ENCODE measurements at places on chromosomes 12 and 14.

- no peak for DNase-seq
Measured at GRCh38 chr14:90850487-90850886, 34.3 kb upstream of the TTC7B start.

DNA sequence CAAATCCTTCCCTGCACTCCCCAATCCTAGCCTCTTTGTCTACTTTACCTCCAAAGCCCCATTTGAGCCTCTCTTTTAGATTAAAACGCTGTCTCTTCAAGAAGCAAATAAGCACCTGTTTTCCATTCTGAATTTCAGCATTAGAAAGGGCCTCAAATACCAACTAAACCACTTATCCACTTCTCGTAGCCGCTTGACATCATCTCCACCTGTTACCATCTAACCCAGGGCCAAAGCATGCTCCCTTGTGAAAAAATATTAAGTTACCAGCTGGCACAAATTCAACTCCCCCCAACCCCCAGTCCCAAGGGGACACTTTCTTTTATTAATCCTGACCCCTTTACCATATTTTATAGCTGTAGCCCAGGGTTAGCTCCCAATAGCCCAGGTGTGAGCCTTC is 43.1 kb downstream of the GPHB5 start:
- no peak for DNase-seq

- DNase-seq: no peak
Measured at GRCh38 chr14:50021261-50022031, 94.9 kb downstream of the VCPKMT start.

DNA sequence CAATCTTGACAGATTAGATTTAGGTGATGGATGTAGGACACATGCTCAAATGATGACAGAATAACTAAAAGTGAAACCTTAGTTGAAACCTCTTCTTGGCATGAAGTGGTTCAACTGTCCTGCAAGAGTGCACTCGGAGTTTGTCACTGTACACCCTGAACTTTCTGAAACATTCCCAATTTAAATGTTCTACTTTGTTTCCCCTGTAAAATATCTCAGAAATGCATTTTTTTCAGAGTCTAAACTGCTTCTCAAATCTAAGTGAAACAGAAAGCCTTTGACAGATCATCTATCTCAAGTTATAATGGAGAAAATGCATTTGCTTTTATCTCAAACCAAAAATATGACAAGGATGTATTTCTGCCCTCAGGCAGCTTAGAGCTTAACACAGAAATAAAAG is 66.0 kb downstream of the BHLHE41 start:
- DNase-seq: no peak

GRCh38 chr14:93655078-93655750 is 133.1 kb downstream of the PRIMA1 start:
- peak; percentile 26 for DNase-seq

DNA sequence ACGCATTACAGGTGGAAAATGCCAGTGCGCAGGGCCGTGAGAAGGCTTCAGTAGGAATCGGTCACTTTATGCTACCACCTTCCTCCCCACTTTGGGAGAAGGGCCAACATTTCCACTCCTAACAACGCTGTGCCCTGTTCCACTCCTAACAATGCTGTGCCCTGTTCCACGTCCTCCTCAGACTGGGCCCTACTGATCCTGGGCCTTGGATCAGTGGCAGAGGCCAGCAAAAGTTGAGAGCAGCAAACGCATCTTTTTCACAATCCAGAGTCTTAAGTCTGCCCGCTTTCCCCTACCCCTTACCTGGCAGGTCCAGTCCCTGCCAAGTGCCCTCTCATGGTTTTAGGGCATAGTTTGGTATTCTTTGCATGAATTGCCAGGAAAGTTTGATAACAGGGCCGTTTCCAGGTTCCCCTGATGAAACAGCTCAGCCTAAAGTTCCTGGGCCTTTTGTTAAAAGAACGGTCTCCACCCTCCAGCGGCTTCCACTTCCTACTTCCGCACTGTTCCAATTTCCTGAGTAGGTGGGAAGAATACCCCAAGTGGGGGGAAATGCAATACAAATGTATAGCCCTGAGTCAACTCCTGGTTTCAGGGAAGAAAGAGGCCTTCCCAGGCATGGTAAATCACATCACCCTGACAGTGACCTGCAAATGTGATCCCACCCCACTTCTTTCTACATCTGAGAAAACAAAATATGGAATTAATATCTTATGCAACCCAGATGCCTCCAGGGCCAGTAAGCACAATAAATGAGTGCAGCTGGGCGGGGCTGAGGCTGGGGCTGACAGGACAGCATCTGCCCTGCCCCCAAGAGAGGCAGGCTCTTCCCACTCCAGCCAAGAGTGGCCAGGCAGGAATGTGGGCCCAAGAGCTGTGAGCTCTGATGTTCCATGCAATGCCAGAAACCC is 15.0 kb downstream of the KCTD10 start:
- DNase-seq: peak; percentile 99

GRCh38 chr14:34018564-34019244 is 67.8 kb upstream of the EGLN3 start:
- DNase-seq: no peak

- DNase-seq: no peak
Measured at GRCh38 chr14:75333606-75334548, 55.2 kb downstream of the FOS start.

- no peak for DNase-seq
Measured at GRCh38 chr12:109962398-109962797, 33.8 kb downstream of the GIT2 start.

- no peak for DNase-seq
Measured at GRCh38 chr12:111761706-111762105, 5.0 kb upstream of the ALDH2 start.

GRCh38 chr12:30794591-30795409 is 40.0 kb upstream of the CAPRIN2 start:
- DNase-seq: peak; percentile 50

DNA sequence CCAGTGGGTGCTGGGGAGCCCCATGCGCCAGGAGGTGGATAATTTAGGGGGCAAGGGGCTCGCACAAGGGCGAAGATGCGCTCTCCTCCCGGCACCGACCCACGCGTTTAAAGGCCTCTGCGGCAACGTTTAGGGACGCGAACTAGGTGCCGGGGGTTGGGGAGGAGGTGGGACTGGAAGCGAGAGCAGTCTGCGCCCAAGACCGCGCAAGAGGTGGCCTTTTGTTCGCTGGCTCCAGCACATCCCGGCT is 1.3 kb downstream of the SLC38A1 start:
- no peak for DNase-seq

DNA sequence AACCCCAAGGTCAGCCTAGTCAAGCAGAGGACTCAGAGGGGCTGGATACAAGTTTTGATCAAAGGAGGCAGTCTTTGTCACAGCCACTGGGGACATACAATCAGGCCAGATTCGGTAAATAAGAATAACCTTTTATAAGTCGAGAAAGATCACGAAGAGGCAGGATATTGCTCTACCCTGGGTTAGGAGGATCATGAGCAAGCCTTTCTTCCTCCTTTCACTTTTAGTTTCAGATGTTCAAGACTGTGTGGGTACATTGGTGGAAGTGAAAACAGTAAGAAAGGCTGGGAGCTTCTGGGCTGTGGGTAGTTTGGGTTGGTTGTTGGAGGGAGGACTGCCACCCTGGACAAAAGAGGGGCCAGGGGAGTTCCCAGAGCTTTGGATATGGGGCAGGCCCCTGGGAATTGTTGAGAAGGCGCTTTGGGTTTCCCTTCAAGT is 127.7 kb downstream of the SNAPC1 start:
- DNase-seq: no peak

DNA sequence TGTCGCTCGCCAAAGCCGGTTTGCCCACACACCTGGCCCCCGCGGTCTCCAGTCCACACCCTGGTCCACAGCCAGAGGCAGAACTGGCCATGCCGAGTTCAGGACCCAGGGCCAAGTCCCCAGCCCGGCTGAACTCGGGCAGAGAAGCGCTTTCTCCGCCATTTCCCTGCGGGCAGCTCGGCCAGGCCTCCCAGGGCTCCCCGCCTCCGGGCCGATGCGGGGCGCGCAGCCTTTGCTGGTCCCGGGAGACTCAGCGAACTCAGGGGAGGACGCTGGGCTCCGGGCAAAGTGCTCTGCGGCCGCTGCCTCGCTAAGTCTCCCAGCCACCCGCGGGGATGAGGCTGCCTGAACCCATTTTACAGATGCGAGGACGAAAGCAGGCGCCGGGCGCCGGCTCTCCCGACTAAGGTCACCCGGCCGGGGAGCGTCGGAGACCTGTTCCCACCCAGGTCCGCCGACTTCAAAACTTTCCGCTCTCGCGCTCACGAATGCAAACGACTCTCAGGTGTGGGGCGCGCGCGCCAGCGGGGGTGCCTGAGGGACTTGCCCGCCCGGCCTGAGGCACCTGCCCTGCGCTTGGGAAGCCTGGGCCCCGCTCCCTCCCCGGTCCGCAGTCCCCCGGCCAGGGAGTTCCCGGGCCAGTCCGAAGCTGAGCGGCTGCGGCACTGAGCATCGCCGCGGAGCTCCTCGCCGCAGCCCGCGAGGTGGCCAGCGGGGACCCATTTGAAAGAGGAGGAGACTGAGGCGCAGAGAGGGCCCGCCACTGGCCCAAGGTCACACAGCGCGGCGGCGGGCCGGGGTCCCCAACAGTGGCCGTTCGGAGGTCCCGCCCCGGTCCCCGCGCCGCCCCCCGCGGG is 627 bp downstream of the TESC start:
- DNase-seq: no peak

DNA sequence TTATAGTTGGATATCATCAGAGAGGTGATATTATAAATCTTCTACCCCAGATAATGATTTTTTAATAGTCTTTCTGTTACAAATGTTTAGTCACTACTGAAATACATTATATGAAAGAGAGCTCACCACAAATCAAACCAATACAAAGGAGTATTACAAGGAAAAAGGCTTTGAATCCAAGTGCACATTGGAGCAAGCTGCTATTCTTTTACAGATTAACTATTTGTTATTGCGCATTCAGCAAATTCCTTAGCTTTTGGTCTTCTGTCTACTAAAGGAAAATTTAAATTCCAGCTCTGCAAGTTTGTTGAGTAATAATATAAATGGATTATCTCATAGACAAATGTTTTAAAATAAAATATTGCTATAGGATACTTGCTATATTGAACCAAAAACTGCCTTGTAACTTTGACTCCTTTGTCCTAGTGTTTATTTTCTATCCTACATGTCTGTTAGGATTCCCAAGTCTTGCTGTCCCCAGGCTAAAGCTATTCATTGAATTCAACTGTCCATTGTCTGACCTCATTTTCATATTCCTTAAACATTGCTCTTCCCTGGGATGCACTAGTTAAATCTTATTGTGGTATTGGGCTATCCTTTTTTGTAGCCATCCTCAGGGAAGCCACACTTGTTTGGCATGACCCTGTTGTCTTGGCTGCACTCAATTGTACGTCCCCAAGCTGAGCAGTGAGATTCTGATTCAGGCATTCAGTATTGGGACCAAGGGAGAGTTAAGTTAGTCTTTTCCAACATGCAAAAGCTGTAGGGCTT is 41.5 kb downstream of the PDE3A start:
- no peak for DNase-seq

GRCh38 chr12:40953076-40953475 is 235.0 kb upstream of the PDZRN4 start:
- peak; percentile 4 for DNase-seq

DNA sequence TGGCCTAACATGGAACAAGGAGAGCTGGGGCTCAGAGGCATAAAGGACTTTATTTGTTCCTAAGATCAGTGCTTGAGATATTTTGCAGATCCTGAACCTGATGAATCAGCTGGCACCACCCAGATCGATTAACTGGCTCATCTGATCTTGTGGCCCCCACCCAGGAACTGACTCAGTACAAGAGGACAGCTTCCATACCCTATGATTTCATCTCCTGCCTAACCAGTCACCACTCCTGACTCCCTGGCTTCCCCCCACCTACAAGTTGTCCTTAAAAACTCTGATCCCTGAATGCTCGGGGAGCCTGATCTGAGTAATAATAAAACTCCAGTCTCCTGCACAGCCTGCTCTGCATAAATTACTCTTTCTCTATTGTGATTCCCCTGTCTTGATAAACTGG is 5.1 kb downstream of the C12orf56 start:
- no peak for DNase-seq
